ENCODE measurements at places on chromosomes 3 and 15. TPM values are rescaled to one million over a fixed set of nuclear protein-coding genes. Genes with fewer than 3 reads are reported as not detected.

The ACP3 gene
- 0.99 TPM for total RNA-seq

The CGNL1 gene
- total RNA-seq: 0.29 TPM

The SH2D7 gene
- under 0.01 TPM for total RNA-seq

The FAM81A gene
- 0.33 TPM for total RNA-seq

The NR2E3 gene
- total RNA-seq: not detected

Measured in smooth muscle cell of trachea (primary cell).